ENCODE measurements at places on chromosomes 7 and 10.
A peak's percentile ranks its signal among the peaks of the same experiment; 100 is the strongest.

- ATAC-seq, result peak; percentile 25
Measured at GRCh38 chr7:148155826-148156225, 434.7 kb upstream of the C7orf33 start.

GRCh38 chr10:12396567-12396966, 47.2 kb downstream of the CAMK1D start:
- peak; percentile 31 for ATAC-seq

GRCh38 chr10:103811463-103811862, 43.9 kb downstream of the SH3PXD2A start:
- ATAC-seq, result no peak

GRCh38 chr7:115216652-115217051, 294.8 kb downstream of the MDFIC start:
- no peak for ATAC-seq

DNA sequence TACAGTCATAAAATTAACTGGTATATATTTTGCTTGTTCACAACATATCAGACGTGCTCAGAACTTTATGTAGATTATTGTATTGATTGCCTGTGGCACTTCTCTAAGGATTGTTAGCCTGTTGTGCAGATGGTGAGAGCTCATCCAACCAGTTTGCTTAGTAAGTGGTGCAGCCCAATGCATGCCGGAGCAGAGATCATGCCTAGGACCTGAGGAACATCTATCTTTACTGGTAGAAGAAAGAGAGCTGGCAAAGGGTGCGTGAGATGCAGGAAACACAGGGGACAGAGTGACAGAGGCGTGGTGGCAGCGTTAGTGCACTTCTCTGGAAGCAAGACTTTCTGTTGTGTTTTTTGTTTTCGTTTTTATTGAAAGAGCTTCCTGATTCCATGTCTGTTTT, 35.9 kb downstream of the CCM2 start:
- ATAC-seq, result no peak

DNA sequence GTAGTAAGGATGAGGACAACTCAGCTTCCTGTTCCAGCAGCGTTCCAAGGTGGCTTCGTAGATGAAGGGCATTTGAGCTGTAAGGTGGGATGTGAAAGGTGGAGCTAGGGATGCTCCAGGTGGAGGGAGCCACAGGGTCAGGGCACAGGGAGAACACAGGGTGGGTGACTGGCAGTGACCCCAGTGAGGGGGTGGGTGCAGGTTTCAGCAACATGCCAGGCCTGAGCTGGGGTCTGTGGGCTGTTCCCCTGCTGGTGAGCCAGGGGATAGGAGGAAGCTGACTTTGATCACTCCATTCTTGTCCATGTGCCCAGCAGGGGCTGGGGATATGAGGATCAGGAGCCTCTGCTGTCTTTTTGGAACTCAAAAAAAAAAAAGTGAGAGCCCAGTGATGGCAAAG, 33.2 kb downstream of the CDH23 start:
- ATAC-seq, result no peak

GRCh38 chr7:24840563-24840962, 83.3 kb upstream of the GSDME start:
- ATAC-seq, result no peak

DNA sequence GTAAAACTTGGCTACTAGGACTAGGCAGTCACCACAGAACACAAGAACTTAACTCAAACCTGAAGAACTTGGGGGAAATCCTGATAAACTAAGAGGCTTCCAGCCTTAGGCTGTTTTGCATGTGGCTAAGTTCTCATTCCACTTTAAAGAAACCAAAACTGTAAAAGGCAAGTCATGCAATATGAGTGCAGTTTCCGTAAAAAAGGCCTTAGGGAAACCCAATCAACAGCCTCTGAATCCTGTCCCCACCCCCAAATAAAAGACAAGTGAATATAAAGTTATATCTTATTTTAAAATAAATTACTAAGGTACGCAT, 95.1 kb downstream of the USP6NL start:
- no peak for ATAC-seq

- ATAC-seq, result no peak
Measured at GRCh38 chr7:81682873-81683272, 87.0 kb downstream of the HGF start.

GRCh38 chr7:31071645-31072029, 19.5 kb downstream of the ADCYAP1R1 start:
- no peak for ATAC-seq

GRCh38 chr10:43386981-43387677, 15.7 kb downstream of the FXYD4 start:
- ATAC-seq, result no peak

DNA sequence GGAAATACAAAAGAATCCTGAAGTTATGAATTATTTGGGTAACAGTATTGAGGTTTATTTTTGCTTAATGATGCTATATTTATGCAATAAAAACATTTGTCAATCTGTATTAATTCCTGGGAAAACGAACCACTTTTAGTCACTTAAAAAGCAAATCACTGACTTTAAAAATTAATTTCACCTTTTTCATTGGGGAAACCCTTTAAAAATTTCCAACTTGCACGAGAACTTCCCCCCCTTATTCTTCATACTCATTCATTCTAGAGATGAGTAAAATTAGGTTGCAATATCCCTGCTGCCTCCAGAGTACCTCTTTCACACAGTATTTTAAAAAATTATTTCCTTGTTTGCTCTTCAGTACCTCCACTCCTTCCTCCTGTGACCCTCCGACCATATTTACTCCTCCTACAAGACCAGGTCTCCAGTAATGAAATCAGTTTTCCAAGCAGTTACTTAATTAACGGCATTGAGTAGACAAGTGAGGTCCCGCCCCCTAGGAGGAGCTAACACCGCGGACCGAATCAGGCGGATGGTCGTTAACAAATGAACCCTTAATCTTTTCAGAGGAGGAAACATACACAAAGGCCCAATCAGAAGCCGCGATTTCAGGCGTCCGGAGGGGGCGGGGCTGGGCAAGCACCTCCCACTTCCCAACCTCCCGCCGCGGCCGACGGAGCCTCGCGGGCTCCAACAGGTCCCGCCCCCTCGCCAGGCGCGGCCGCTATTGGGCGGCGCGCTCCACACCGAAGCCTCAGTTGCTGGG, 465 bp upstream of the TRIM24 start:
- ATAC-seq, result peak; percentile 95

DNA sequence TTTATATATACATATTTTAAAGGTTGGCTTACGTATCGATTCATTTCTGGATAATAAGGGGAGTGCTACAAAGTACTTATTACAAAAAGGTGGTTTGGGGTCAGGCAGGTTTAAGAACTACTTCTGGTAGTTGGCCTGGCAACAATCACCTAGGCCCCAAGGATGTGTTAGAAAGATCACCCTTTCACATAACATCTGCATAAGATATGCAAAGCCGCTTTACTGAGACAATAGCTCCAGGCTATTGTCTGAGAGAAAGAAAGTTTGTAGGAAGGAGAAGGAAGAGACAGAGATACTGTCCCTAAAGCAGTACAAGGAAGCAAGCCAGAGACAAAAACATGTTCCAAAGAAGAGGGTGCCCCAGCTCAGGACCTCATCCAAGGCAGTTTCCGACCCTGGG, 6.2 kb downstream of the PAXIP1 start:
- ATAC-seq, result no peak

- peak; percentile 62 for ATAC-seq
Measured at GRCh38 chr10:120749856-120750566, 101.2 kb upstream of the WDR11 start.

DNA sequence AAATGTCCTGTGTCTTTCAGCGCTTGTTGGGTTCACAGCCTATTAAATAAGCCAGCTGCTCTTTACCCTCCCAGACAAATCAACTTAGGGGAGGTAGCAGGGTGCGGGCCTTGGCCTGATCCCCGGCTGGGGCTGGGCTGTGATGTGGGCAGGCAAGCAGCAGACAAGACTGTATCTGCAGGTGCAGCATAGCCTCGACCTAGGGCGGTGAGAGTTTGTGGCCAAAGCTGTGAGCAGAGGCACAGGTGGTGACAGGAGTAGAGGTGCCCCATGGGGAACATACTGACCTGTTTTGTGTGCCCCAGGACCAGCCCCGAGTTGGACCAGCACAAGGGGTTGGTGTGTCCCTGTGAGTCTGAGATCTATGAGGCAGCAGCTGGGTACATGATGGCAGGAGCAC, 885.4 kb downstream of the ZNF37A start:
- no peak for ATAC-seq

DNA sequence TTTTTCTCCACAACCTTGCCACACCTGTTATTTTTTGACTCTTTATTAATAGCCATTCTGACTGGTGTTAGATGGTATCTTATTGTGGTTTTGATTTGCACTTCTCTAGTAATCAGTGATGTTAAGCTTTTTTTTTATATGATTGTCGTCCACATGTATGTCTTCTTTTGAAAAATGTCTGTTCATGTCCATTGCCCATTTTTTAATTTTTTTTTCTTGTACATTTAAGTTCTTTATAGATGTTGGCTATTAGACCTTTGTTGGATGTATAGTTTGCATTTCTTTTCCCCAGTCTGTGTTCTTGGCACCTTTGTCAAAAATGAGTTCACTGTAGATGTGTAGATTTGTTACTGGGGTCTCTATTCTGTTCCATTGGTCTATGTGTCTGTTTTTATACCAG, 28.8 kb downstream of the ZSCAN25 start:
- ATAC-seq, result no peak

DNA sequence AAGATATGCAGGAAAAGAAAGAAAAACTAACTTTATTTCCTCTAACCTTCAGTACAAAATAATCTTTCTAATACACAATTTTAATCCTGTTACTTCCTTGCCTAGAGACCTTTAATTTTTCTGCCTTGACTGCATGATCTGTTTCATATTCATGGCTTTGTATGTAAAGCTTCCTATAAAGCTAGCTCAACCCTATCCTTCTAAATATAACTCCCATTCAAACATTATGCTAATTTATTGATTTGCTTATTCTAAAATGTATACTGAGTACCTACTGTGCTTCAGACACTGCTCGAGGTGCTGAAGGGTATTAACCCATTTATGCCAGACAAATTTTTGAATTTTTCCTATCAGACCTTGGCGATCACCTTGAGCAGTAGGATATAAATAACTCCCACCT, 47.6 kb downstream of the SEMA3C start:
- no peak for ATAC-seq

DNA sequence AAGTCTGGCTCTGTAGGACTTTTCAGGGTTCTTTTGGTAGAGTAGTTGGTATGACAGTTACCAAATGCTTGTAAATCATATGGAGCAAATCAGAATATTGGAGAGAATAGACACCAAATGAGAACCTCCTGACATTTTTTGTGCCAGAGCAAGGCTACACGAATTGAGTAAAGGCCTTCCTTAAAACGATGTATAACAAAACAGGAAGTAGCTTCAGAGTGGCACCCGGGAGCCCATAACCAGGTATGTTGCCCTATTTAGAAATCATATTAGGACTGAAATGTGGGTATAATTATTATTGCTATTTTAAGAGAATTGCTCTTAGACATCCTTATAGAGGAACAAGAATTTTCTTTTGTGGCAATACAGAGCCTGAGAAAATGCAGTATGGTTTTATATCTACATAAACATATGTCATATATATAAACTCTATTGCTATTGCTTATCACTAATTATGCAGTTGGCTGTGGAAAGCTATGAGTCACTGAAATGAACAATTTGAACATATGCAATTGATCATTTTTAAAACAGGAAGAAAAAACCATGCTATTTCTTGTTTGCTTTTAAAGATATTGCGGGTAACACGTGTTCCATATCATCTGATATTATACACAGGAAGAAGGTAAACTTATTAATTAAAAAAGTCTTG, 197.4 kb upstream of the MTPN start:
- ATAC-seq, result no peak

DNA sequence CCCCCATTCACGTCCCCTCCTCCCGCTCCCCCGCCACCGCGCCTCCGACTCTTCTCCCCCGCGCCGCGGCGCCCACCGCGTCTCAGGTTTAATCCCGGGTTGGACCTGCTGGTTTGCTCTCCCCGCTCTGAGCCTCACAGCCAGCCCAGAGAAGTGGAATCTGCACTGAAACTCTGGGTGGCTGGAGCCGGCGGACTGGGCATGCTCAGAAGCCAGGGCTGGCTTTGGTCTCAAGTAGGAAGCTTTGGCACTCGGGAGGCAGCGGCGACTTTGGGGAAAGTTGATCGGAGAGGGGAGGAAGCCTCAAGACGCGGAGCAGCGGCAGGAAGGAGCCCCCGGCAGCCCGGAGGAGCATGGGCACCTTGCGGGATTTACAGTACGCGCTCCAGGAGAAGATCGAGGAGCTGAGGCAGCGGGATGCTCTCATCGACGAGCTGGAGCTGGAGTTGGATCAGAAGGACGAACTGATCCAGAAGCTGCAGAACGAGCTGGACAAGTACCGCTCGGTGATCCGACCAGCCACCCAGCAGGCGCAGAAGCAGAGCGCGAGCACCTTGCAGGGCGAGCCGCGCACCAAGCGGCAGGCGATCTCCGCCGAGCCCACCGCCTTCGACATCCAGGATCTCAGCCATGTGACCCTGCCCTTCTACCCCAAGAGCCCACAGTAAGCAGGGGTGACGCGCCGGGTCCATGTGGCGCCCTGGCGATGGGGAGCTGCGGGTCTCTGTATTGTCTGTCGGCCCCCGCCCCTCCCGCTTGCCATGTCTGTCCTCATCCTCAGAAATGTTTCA, at the start of gene PRKG1:
Gene PRKG1 (plus strand): TSS at position 250 of the 791 bp plus-strand sequence.
- ATAC-seq, result peak; percentile 89

DNA sequence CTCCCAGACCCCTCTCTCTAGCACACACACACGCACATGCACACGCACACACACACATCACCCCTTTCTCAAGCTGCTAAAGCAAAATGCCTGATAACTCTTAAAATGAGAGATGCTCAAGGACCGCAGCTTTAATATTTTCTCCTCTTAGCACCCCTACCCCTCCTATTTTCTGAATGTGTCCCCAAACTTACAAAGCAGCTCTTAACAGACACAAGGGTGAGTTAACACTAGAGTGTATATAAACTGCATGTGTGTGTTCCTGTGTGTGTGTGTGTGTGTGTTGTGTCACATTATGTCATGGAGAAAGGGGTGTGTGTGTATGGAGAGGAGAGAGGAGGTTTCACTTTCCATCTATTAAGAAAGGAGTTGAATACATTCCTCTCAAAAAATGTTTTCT, 1.3 kb downstream of the PTN start:
- no peak for ATAC-seq

- ATAC-seq, result no peak
Measured at GRCh38 chr10:75050149-75050919, 61.1 kb upstream of the SAMD8 start.

GRCh38 chr7:22356701-22357310, at the start of gene RAPGEF5:
RAPGEF5 (minus strand) TSS chr7:22357154; CDS start chr7:22357060, 94 bp downstream.
- ATAC-seq, result peak; percentile 34

GRCh38 chr7:14551310-14551709, 351.2 kb downstream of the DGKB start:
- ATAC-seq, result no peak

- no peak for ATAC-seq
Measured at GRCh38 chr7:24828891-24829661, 71.8 kb upstream of the GSDME start.

All from gastroesophageal sphincter (tissue), 4 donors.